ENCODE measurements at places on chromosomes 3 and 15.
A peak's percentile ranks its signal among the peaks of the same experiment; 100 is the strongest.

DNA sequence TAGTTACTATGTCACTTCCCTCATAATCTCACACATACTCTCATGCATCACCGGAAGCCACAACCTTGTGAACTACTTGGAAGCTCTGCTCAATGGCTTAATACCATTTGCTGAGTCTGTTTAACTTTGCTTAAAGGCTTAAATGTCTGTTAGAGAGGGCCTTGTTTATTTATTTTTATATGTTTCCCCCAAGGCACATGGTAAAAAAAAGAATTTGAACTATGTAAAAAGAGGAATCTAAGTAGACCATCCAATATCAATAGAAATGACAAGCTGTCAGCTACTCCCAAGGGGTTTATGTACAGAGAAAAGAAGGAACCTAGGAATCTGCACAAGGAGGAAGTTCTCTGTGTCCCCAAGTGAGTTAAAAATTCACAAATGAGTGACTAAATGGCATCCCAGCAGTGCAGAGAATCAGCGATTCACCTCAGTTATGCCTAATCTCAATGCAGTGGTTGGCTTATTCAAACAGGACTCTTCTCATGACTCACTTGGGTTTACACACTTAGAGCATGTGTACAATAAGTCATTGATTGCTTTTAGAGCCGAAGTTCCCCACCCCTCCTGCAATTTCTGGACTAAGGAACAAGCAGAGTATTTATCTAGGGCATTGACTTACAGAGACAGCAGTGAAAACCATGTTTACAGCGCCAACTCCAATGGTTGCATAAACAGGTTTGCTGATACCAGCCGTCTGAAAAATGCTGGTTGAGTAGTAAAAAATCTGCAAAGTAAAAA, 24.4 kb downstream of the SLC2A2 start:
- DNase-seq = no peak

DNA sequence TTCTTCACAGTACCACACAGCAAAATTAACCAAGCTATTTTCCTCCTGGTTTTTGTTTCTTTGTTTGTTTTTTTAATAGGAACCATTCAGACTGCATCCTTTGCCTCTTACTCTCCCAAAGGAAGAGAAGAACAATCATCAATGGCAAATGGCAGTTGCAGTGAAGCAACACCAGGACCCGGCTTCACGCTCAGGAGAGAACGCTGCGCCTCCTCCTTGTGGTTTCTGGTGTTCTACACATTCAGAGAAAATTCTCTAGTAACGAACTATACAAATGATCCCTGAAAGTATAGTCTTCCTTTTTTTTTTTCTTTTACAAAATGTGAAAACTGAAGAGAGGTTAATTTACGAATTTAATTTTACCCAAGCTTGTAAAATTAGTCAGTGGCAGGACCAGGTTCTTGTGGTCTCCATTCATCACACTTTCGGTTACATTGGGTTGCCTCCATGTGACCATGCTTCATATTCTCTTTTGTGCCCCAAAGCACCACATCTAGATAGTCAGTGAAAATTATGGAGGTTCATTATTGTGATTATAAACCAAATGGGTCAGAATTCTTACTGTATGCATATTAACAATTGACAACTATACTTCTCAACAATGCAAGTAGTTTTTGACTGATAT, 10.6 kb upstream of the MINDY2 start:
- DNase-seq = peak; percentile 23

DNA sequence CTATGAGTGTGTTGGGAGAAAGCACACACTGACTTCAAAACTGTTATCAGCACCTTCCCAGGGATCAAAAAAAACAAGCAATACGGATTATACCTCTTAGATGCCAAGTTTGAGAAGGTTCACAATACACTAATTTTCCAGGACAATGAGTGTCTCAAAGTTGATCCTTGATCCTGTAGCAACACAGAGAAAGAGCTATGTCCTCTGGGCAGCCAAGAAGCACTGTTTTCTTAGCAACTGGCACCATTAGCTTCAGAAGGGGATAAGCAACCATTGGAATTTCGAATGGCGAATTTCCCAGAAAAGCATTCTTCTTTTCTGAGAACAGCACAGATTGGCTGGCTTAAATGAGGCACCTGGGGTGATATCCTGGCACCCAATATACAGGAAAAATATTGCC, 270.3 kb upstream of the RORA start:
- DNase-seq = no peak

GRCh38 chr3:55534876-55535275, 47.8 kb upstream of the WNT5A start:
- no peak for DNase-seq

GRCh38 chr3:11954312-11954934, 49.8 kb upstream of the SYN2 start:
- no peak for DNase-seq

- no peak for DNase-seq
These were observed 1297.6 kb upstream of the ALCAM start for GRCh38 chr3:104069114-104069513.

DNA sequence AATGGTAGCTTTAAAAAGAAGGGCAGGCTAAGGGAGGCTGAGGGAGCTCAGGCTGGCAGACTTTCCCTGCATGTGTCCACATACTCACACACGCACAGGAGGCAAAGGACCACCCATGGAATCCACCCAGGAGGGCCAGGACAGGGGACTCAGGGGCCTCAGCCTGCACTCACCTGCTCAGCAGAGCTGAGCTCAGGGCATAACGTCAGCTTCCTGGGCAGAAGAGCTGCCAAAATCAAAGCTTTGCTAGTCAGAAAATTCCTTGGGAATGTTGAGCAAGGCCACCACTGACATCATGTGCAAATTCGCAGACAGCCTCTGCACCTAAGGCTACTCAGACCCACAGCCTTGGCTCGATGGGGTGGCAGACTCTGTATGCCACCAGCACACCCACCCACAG, 16.4 kb upstream of the ALAS1 start:
- no peak for DNase-seq

- no peak for DNase-seq
These were observed 58.3 kb upstream of the CFAP20DC start for GRCh38 chr3:59107856-59108815.

DNA sequence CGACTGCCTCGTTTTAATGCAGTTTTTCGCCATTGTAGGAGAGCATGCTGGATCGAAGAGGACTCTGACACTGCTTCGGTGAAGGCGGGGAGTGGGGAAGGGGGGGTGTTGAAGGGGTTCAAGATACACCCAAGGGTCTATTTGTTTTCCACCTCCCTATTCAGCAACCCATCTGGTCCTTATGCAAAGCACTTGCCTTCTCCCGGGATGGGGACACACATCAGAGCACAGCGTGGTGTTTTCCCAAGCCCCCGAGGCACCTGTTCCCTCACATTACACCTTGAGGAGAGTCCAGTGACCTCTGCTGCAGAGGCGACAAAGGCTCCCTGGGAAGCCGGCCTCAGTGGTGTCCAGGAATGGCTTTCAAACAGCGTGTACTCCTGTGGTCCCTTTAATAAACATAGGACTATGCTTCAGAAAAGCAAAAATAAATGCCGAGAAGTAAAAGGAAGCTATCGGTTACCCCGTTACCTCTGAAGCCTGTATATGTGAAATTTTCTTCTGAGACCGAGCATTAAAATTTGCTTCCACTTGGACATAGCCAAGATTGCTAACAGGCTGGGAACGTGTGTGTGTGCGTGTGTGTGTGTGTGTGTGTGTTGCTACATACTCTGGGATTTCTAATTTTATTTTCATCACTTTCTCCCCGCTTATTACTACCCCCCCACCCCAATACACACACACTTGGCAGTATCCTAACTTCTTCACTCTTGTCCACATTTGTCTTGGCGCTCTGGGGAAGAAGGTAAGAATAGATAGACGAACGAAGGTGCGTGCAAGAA, 53.2 kb downstream of the CCDC54 start:
- DNase-seq = no peak

GRCh38 chr3:13352621-13353131, 67.4 kb downstream of the NUP210 start:
- DNase-seq = no peak

GRCh38 chr3:193894121-193894863, 241.7 kb upstream of the HES1 start:
- DNase-seq = no peak

DNA sequence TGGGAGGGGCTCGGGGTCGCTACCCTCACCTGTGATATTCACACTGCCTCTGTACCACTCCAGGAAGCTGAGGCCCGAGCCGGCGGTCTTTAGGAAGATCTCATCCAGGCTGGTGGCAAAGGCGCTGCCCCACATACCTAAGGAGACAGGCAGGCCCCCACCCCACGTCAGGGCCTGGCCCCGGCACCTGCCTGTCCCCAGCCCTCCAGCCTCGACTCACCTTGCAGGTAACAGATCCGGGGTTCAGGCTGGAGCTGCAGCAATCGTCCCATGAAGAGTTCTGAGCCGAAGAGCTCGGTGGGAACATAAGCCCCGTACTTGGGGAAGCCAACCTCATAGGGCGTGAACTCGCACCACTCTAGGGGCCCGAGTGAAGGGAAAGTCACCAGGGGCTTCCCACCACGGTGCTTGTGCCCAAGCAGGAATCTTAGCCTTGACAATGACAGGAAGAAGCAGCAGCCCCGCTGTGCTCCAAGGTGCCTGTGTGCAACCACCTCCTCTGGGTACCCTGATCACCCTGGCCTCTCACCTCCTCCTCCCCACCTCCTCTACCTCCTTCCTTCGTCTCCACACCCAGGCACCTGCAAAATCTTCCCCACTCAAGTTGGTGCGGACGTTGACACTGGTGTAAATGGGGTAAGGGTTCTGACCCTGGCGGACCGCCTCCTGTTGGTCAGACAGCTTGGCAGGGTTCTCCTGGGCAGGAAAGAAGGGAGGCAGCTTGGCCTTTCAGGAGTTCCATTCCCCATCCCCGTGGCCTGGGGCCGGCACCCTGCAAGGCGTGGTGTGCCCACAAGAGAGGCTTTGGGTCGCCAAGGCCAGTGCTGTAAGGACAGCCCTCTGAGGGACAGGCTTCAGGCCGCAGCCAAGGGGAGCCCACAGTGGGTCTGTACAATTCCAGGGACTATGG, 10.6 kb downstream of the PLA2G4F start:
- no peak for DNase-seq

DNA sequence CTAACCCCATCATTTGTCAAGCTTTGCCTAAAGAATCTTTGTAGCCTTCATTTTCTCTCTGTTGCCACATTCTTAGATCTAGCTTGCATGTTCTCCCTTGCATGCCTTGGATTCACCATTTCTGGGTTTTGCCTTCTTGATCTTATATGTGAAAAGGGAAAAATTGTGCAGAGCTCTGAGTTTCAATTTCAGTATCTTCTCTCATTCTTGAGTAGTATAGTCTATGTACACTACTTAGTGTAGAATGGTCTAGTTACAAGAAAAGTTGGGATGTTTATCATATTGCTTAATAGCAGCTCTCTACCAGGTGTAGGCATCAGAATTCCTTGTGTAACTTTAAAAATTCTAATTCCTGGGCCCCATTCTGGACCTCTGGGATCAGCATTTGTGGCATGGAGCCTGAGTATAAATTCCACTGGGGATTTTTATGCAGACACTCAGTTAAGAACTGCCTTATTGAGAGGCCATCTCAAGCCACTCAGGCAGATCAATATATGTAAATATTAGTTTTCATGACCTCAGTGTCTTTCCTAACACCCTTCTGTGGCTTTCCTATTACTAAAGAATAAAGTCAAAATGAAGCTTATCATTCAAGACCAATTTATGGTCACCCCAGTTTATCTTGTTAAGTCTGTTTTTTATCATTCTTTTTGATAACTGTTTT, 23.4 kb downstream of the GTF2E1 start:
- DNase-seq = no peak

DNA sequence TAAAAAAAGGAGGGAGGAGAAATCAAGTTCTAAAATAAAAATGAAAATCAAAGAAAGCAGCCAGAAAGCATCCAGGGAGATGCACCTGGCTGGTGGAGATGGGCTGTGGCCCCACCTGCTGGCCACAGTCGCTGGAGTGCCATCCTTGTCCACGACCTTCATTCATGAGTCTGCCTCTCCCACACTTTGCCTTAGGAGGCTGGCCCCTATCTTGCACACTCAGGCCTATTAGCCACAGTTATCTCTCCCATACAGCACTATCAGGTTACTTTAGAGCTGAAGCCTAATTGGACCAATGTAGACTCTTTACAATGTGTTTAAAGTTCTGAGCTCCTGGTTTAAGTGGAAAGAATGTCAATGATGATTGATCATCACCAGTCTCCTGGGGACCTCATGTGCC, 392.0 kb upstream of the RORA start:
- peak; percentile 81 for DNase-seq

DNA sequence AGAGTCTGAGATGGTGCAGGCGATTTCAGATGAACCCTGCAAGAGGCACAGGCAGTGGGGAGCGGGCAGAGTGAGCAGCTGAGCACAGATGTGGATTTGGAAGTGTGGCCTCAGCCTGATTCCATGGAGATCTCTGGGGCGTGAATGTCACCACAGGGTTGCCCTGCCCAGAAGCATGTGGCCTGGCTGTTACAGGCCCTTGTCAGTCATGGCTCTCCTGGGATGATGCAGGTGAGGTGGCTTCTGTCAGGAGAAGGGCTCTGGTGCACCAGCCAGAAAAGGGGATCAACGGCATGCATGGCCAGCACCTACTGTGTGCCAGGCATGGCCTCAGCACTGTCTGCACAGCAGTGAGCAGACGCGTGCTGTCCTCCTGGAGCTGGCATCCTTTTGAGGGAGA, 11.9 kb downstream of the HDAC11 start:
- no peak for DNase-seq

- no peak for DNase-seq
These were observed 145.3 kb upstream of the NPHP3 start for GRCh38 chr3:132867526-132867925.

DNA sequence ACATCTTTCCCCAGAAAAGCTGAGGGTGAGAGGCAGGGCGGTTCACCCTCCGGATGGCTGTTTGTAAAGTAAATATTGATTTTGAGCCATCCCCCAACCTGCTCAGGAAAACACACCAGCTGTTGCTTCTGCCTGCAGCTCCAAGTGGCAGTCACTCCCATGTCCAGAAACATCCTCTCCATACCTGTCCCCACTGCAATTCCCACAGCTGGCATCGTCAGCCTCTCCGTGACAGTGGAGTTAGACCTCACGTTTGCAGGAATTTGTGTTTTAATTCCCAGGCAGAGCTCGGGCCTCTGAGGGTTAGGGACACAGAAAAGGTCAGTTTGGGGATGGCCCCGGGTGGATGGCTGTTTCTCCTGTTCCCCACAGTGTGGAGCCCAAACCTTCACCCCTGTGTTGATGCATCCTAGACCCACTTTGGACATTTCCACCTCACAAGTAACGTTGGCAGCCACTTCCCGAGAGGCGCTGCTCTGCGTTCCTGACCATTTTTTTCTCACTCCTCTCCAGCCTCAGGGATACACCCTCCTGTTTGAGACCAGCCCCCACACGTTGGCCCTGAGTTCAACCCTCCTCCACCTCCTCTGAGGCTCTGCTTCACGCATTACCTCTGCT, 11.8 kb upstream of the FAM174B start:
- no peak for DNase-seq

DNA sequence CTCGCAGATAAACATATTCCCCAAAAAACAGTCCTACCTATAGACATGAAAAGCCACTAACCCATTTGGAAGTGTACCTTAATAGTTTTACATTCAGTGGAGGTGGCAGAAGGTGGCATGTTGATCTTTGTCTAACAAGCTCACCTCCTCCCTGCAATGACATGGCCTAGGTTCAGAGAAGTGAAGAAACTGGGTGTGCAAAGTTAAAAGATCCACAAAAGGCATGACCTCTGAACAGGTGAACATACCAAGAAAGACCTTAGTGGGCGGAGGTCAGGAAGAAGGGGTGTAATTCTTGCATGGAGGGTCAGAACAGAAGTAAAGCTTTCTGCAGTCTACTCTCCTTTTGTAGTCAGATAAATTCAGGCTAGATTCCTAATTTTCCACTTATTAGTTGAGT, 822 bp downstream of the MRPL3 start:
- peak; percentile 21 for DNase-seq

GRCh38 chr3:118436697-118437262, 597.9 kb downstream of the IGSF11 start:
- DNase-seq = peak; percentile 53

All from D341Med (cell line).